Thoracic aorta (tissue), 2 donors: ENCODE measurements at places on chromosomes 16 and 17.
A peak's percentile ranks its signal among the peaks of the same experiment; 100 is the strongest.

DNA sequence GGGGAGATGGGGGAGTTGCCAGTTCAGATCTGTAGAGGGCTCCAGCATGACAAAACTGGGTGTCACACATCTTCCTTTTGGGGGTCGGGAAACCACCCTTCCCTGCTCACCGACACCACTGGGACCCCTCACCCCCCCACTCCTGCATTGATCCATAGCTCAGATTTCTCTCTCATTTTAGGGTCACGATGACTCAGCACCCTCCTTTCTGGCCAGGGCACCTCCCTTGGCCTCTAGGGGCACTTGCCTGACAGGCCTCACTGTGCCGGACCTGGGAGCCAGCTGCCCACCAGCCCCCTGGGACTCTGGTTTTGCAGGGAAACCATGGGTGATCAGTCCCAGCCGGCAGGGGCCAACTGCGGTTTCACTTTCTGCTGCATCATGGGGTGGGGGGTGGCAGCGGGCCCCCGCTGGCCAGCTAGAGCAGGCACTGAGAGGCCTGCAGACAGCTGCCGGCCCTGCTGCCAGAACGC, 239.4 kb downstream of the MRTFB start:
- DNase-seq, result no peak

- DNase-seq, result peak; percentile 46
Observed at GRCh38 chr16:81403601-81404391, 40.8 kb upstream of the CMIP start.

DNA sequence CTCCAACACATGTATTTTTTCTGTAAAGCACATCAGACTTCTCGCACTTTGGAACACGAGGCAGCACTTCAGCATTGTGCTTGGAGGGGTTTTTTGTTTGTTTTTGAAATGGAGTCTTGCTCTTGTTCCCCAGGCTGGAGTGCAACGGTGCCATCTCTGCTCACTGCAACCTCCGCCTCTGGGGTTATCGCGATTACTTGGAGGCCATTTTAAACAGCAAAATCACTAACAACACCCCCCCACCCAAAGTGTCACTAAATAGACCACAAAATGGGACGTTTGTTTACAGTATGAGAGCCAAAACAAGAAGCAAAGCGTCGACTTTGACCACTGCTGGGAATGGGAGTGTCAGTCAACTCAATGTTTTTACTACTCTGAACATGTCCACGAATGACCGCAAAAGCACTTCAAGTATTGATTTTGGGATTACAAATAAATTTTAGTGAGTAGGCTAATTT, 9.0 kb upstream of the C16orf87 start:
- no peak for DNase-seq

- no peak for DNase-seq
Observed at GRCh38 chr17:6306820-6307219, 128.1 kb downstream of the AIPL1 start.

- DNase-seq, result no peak
Observed at GRCh38 chr16:69939821-69940585, 11.1 kb upstream of the CLEC18A start.

GRCh38 chr16:19166500-19166899, 1.5 kb upstream of the SYT17 start:
- DNase-seq, result no peak

GRCh38 chr17:6153375-6153774, 83.2 kb downstream of the WSCD1 start:
- DNase-seq, result no peak

GRCh38 chr16:67346341-67346740, 19.7 kb downstream of the LRRC36 start:
- no peak for DNase-seq

DNA sequence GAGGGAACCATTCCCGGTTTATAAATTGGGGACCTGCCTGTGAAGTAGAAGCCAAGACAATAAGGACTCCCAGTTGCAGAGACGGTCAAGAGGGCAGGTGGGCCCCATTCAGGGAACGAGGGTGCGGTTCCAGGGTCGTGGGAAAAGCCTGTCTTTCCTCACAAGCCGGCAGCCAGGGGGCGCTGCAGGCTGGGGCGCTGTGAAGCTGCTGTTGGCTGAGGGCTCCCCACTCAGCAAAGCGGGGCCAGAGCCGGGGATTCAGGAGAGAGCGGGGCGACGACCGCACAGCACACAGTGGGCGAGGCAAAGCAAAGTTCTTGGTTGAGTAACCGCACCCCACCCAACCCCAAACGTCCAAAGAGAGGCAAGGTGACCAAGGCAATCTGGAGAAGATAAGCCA, 24.9 kb downstream of the CDRT15 start:
- no peak for DNase-seq

DNA sequence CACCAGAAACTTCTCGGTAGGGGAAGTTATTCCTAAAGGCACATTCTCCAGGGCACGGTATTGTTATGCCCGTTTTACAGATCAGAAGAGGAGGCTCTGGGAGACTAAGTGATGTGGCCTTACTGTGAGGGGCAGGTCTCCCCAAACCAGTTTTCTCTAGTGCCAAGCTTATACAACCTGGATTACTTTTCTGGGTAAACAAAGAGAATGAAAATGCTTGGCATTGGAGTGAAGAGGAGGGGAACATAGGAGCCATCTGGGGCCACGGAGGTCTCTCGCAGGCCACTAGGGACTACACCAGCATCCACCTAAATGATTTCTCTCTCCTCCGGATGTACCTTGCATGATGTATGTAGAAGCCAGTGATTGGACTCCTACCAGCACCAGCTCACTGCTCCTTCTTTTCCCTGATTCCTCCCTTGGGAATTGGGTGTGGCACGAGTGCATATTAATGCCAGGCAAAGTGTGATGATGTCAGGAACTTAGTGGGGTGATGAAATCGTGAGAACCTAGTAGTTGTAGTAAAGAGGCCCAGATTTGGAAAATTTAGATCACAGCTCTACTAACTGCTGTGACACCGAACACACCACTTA, 674 bp downstream of the TOM1L1 start:
- no peak for DNase-seq

DNA sequence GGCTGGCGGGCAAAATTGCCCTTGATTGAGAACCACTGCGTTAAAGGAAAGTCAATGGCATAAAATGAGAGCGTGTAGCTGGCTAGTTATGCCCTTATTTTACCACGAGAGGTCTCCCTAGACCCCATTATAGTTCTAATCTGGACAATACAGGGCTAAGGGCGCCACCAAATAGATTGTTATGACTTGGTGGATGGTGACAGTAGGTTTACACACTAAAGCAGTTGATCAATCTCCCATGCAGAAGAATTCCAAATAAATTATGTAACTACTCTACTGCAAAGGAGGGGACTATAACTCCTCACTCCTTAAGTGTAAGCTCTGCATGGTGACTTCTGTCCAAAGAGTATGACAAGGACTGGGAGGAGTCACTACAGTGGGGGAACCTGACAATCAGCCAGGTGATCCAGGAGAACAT, 20.4 kb upstream of the YPEL2 start:
- DNase-seq, result no peak

- no peak for DNase-seq
Observed at GRCh38 chr17:10081571-10082169, 116.7 kb downstream of the GAS7 start.

GRCh38 chr17:21397341-21398190, 21.4 kb downstream of the KCNJ12 start:
- no peak for DNase-seq

DNA sequence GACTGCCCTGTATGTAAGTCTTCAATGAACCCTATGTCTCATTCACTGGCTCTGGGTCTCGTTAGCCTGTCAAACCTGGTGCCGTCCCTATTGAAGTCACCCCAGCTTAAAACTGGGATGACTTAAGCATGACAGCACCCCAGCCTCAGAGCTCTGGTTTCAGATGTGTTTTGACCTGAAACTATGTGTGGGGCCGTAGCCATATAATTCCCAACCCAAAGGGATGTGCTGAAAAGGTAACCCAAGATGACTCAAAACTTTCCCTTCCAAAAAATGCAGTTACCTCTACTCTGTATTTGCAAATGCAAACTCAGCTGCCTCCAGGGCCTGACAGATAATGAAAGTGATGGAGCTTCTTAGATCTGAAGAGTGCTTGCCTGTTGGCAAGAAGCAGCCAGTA, 478.3 kb upstream of the ERCC4 start:
- DNase-seq, result no peak

GRCh38 chr16:31192856-31193642, 9.5 kb downstream of the PYCARD start:
- DNase-seq, result no peak

DNA sequence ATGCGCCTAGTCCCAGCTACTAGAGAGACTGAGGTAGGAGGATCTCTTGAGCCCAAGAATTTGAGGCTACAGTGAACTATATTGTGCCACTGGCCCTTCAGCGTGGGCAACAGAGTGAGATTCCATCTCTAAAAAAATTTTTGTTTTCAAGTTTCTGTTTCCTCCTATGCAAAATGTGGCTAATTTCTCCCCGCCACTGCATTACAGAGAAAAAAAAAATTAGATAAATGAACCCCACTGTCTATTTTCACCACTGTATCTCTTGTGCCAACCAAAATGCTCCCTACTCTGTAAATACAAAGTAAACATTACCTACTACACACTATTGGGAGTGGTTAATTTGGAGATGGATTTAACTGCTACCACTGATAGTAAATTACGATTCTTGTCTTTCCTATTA, 2.0 kb downstream of the MARF1 start:
- no peak for DNase-seq

- no peak for DNase-seq
Observed at GRCh38 chr16:11424118-11424460, 78.8 kb downstream of the RMI2 start.

GRCh38 chr17:59154292-59154720, 680 bp downstream of the SKA2 start:
- no peak for DNase-seq

- DNase-seq, result no peak
Observed at GRCh38 chr17:79797492-79798298, 818 bp upstream of the CBX8 start.

GRCh38 chr16:9607515-9608230, 516.2 kb downstream of the HAPSTR1 start:
- no peak for DNase-seq

DNA sequence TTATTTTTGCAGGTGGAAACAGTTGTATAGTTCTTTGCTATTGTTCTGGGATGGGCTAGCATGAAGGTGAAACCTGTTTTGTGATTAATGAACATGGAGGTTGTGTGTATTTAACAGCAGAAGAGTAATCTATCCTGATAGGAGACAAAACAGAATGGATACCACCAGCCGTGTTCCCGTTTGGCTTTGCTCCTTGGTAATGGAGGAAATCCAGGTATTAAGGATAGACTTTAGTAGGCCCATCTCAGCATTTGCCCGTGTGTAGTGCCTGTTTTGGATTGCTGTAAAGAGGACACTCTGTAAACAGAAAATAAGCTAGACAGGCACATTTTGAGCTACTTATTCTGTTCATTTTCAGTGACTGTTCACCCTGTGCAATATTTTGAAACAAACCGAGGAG, 215.1 kb downstream of the RBFOX1 start:
- no peak for DNase-seq

GRCh38 chr16:56372013-56372634, 53.2 kb downstream of the AMFR start:
- DNase-seq, result no peak

DNA sequence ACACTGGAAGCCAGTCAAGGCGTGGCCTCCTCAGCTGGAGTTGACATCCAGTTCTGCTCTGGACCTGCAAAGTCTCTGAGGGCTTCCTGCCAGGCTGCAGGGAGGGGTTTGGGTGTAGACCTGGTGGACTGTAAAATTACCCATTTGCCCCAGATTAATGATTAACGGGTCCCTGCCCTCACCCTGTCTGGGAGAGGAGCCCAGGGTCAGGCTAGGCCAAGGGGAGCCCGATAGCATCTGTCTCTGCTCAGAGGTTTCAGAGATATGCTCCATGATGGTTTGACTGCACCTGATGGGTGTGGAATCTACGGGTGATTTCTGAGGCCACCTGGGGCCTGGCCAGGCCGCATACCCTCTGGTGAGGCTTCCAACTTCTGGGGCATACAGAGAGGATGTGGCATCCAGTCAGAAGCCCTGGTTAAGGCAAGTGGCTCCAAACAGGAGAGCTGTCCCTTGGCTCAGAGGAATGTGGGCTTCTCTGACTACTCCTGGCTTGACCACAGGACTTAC, 11.2 kb downstream of the PPY start:
- no peak for DNase-seq

- DNase-seq, result no peak
Observed at GRCh38 chr16:13708347-13709120, 211.4 kb upstream of the ERCC4 start.

GRCh38 chr16:11534262-11534661, 52.5 kb downstream of the LITAF start:
- DNase-seq, result no peak

DNA sequence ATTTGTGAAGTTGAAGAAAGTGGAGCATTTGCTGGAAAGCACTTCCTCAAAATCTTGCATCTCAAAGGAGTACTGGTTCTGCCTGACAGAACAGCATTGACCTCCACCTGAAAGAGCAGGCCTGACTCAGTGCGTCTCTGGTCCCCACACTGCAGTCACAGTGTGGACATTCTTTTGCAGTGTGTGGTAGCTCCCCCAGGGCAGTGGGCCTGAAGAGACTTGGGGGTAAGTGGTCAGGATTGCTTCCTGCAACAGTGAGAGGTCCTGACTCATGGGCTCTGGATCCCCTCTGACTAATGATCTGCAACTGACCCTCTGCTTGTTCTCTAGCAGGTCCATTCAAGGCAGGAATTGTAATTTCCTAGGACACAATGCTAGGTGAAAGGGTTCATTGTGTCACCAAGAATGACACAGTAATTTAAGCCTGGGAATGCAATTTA, 204.9 kb upstream of the KCNJ16 start:
- no peak for DNase-seq

DNA sequence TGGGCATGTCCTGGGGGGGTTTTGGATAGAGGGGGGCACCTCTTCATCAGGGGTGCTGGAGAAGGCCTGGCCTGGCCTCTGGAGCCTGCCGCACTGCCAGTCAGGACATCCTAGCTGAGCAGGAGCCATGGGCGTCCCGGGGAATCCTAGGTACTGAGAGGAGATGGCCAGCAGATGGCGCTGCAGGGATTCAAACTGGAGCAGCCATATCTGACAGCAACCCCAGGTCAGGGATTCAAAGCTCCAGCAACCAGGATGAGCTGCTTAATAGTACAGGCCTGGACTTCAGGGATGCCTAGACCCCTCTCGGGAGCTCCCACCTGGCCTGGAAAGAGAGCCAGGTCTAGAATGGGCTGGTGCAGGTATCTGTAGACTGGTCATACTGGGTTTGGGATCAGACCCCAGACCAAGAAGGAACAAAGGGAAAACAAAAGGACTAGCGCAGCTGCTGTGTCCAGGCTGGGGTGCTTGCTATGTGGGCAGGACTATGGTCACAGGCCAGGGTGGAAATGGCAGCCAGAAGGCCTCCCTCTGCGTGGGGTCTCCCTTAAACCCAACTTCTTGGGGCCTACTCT, 306.9 kb upstream of the RBFOX1 start:
- DNase-seq, result no peak

DNA sequence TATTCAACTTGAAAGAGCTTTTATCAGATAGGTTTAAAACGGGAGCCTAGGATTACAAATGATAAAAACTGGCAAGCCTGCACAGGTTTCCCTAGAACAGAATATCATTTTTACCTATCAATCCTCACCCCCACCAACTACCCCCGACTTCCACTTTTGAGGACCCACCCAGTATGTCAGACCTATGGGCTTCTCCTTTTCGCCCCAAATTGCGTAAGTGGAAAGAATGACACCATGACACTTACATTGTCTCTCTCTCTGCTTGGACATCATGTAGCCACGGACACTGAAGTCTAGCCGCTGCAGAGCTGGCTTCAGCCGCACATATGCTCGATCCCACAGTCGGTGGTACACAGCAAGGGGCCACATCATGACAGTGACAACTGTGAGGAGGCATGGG, 7.4 kb upstream of the PSMC3IP start:
- no peak for DNase-seq
